ENCODE measurements at places on chromosomes 1 and 21.

DNA sequence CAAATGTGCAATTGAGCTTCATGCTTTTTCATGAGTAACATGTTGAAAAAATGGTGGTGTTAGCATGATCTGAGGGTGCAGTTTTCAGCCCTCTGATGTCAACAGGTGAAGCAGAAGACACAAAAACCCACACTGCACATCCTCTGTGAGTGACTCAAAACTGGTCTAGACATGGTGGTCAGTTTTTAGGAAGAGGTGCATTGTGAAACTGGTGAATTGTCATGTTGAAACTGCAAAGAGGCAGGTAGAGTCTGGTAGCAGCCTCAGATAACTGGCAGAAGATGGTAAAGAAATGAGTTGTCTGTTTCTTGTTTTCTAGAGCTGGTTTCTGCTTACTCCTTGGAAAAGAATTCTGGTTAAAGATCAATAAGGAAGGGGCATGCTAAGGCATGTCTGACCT, 97.3 kb upstream of the HMCN1 start:
- DNase-seq, result peak; percentile 2

- DNase-seq, result no peak
Measured at GRCh38 chr21:34511181-34511580, 829 bp downstream of the KCNE1 start.

DNA sequence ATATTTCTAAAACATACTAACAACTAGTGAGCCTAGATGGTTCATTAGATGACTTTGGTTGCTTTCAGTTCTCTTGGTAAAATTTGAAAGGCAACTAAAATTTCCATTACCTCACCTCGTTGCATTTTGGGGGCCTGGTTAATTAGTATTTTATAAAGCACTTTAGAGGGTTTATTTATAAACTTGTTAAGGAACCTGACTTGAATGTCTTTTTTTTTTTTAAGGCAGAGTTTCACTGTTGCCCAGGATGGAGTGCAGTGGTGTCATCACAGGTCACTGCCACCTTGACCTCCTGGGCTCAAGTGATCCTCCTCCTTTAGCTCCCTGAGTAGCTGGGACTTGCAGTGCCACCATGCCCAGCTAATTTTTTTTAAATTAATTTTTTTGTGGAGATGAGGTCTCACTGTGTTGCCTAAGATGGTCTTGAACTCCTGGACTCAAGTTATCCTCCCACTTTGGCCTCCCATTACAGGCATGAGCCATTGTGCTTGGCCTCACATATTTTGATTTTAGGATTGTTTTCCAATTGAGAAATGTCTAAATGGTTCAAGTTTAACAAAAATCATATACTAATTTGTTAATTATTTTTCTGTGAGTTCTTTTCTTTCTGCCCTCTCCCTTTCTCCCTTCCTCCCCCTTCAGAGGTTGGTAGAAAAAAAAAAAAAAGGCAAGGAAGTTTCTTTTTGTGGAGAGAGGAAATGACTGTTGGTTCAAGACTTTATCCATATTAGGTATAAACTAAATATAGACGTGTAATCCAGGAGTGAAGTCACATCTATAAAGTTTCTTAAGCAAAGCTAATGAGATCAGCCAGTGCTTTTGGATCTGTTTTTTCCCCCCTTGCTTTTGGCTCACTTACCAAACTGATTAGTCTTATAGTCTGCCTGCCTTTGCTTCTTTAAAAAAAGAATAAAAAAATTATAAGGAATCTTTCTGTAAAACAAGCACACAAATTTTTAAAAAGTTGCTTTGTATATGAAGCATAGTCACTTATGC, 24.7 kb downstream of the CLIC4 start:
- DNase-seq, result peak; percentile 87

DNA sequence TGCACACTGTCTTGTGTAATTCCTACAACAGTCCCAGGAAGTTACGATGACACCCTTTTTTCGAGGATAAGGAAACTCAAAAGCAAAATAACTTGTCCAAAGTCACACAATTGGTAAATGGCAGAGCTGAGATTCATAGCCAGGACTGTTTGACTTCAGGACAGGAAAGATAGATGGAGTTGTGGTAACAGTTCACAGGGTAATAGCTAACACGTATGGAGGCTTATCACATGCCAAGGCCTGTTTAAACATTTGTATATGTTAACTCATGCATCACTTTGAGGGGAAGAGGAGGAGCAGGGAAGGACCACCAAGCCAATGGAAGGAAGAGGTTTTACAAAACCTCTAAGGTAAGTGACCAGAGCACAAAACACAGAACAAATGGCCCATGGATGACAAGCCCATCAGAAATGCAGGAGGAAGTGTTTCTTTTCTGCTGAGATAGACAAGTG, 2.8 kb downstream of the DHCR24 start:
- no peak for DNase-seq

- DNase-seq, result no peak
Measured at GRCh38 chr1:111219557-111220286, 7.8 kb upstream of the CHI3L2 start.

GRCh38 chr1:208728815-208729214, 484.6 kb upstream of the PLXNA2 start:
- no peak for DNase-seq

DNA sequence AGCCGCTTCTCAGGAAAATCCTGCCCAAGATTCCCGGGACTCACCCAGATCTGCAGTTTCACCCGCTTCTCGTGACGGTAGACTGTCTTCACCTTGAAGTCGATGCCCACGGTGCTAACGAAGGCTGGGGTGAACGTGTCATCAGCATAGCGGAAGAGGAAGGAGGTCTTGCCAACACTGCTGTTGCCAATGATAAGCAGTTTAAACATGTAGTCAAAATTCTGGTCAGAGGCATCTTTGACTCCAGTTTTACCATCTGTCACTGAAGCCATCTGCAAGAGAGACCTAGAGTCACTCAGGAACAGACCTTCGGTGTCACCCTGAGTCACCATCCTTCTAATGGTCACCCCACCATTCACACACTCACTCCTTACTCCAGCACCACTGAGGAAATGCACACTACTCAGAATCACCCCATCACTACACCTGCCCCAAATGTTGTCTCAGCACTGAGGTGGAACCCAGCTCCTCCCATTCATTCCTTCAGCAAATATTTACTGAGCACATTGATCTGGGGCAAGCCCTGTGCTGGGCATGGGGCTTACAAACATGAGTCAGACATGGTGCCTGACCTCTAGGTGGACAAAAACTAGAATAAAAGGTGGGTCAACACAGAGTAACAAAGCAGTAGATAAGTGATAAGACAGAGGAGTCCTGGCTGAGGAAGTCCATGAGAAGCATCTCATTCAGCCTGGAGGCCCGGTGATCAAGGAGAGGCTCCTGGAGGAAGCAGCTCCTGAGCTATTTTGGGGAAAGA, 13.5 kb downstream of the RAB3B start:
- DNase-seq, result no peak

DNA sequence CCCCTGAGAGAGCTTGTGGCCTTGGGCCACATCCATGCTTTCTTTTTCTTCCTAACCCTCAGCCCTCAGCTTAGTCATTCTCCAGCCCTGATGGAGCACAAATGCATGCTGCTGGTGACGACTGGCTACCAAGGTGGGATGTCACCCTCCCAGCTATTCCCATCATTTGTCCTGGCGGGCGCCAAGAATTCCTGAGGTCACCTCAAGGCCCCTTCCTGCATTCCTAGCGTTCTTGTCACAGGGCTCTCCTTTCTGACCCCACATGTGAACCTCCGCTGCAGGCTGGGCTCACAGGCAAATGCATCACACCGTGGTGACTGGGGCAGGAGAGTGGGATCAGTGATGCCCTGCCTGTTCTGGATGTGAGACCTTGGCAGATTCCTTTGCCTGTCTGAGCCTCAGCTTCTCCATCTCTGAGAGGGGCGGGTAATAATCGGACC, 53.4 kb upstream of the IFFO2 start:
- peak; percentile 91 for DNase-seq

DNA sequence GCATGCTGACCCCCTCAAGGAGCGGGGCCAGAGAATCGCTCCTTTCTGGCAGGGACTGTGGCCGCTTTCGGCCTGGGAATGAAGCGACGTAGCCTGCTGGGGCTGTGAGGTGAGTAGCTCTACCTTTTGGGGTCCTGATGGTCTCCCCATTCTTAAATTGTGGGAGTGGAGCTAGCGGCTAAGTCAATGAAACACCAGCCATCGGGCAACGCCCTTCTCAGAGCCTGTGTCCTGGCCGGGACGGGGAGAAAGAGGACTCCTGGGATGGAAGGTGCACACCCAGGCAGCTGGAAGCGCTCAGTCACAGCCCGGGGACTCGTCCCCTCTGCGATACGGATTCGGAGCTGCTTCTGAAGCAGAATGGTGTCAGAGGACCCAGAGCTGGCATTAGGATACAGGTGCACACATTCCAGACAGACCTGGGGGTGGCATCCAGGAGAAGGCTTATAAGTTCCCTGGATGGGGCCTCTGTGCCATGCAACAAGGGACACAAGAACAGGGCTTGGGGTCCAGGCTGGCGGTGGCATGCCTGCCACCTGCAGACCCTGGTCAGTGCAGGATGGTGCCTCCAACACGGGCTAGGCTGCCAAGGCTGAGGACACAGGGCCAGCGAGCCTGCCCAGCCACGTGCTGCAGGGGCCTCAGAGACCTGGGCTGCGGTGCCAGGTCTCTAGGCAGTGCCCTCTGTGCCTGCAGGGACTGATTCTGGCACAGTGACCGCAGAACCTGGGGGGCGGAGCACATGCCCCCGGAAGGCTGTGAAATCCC, 945 bp upstream of the WNT9A start:
- DNase-seq, result no peak

DNA sequence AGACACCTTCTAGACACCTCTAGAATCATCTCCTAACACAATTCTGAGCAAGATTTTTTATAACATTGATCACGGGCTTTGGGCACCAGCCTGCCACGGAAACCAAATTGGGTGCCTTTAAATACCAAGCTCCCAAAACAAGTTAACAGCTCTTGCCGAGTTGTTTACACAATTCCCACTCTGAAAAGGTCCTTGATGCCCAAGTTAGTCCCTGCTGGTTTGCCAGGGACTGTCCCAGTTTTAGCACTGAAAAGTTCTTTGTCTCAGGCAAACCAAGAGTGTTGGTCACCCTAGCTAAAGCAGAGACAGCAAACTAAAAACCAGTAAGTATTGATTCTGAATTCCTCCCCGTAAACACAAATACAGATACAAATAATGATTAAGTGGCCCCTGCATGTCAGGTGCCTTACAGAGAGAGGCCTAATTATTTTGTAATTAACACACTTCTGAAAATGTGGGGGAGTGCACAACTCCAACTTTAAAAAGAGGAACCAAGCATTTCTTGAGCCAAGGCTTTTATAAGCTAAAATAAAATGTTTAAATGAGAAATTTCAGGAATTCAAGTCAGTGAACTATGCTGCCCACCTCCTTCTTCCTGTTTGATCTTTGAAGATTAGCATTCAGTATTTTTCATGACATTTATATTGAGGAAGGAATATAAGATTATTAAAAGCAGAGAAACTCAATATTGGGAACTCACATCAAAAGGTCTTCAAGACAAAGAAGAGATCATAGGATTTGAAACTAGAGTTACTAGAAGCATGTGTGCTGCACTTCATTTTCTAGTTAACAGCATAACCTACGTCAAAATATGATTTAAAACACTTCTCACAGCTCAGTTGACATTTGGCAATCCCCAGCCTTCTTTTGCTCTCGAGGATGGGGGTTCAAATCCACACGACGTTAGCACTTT, 9.0 kb upstream of the UBE2U start:
- no peak for DNase-seq

GRCh38 chr1:9900142-9901043, 9.7 kb downstream of the CTNNBIP1 start:
- DNase-seq, result no peak

- DNase-seq, result no peak
Measured at GRCh38 chr1:177067752-177068410, 96.6 kb downstream of the ASTN1 start.

- no peak for DNase-seq
Measured at GRCh38 chr1:171263901-171264300, 15.6 kb downstream of the FMO1 start.

- no peak for DNase-seq
Measured at GRCh38 chr1:84090447-84091245, 53.4 kb upstream of the PRKACB start.

GRCh38 chr1:226402739-226403165, 5.1 kb downstream of the PARP1 start:
- DNase-seq, result no peak

DNA sequence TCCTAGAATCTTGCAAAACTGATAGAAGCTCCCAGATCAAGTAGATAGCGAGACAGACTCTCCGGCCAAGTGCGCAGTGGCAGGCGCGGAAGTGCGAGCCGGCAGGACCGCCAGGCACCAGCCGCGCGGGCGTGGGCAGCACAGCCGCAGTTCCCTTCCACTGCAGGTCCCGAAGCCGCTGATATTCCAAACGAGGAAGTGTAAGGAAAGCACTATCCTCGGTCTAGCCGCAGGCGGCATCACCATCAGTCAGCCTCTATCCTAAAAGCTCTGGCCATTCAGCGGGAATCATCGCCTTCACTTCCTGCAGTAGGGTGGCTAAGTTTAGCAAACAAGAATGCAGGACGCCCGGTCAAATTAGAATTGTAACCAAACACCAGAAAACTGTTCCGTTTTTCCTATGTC, 710 bp downstream of the GLRX2 start:
- no peak for DNase-seq

DNA sequence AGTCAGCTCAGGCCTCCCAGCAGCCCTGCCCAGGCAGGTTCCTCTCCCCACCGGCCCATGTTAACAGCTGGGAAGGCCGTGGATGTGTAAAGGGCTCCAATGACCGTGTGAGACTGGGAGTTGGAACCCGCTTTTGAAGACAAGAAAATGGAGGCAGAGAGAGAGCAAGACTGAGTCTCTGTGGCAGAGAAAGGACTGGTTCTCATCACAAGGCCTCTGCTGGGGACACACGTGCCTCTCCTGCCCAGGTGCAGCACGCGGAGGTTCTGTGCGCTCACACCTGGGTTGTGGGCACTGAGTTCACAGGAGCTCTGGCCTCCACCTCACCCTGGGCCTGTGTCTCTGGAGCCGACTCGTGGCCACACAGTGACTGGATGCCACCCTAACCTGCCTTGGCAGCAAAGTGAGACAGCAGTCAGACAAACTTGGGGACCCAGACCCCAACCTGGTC, 27.0 kb downstream of the RUNX3 start:
- no peak for DNase-seq

- no peak for DNase-seq
Measured at GRCh38 chr1:41044187-41044586, 22.7 kb upstream of the SLFNL1 start.

- no peak for DNase-seq
Measured at GRCh38 chr1:103256490-103256889, 148.2 kb upstream of the COL11A1 start.

DNA sequence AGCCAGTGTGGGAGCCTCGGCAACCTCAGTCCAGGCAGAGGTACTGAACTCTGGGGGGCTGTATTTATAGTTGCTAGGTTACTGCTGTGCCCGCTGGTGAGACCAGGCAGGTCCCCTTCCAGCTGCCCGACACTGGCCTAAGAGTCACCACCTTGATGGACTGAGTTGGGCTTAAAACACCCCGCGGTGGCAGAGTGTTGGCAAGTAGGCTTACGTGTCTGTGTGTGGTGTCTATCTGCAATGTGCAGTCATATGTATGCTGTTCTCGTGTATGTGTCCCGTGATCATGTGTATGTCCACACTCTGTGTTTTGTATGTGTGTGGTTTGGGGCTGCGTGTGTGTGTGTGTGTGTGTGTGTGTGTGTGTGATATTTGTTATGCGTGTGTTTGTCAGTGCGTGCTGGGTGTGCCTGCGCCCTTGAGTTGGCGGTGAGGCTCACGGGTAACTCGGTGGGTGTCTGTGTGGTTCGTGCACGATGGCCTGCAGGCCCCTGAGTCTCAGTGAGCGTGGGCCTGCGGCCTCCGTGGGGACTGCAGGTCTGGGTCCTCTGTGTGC, 65.5 kb downstream of the MEF2D start:
- DNase-seq, result no peak

Measured in kidney glomerular epithelial cell (primary cell).